Natural killer cell (primary cell): ENCODE measurements at places on chromosomes 2 and 18.

DNA sequence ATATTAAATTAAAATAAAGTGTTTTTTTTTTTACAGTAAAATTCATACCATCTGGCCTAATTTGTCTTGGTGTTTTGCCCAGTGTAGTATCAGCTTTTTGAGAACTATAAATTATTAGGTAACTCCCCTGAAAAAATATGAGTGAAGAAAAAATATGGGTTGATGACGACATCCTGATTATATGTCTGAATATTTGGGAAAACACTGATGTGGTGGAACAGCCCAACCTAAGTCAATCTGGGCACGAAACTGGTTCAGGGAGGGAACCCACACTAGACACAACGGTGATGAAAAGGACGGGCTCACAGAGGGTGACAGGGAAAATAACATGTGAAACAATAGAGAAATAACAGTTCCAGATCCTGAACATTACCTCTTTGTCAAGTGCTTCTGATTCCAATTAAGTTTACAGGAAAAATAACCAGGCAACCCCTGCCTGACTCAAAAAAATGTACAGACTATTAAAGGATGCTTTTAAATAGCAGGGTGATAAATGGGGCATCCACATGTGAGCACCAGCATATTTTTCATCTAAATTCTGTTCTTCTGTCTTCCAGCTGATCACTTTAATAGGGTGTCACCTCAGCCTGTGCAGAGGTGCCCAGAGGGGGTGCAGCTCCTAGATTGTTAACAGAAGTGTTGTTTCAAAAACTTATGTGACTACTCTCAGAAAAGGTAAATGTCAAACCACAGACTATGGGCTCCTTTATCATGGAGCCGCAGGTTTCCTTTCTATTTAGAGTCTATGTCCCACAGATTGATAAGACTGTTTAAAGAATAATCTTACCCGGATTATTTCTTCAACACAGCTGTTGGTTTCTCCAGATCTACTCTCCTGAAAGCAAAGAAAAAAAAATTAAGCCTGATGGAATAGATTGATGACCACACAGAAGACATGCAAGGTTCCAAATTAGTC is 305.4 kb downstream of the AFF3 start:
- H3K36me3 ChIP-seq: no peaks in the 10 kb centered on the region
- no peaks in the 10 kb centered on the region for H3K27me3 ChIP-seq
- DNase-seq: no peak

- no peaks in the 10 kb centered on the region for H3K4me1 ChIP-seq
- peaks cover 2% of the 10 kb centered on the region for H3K36me3 ChIP-seq
- H3K27me3 ChIP-seq: no peaks in the 10 kb centered on the region
- DNase-seq: no peak
- no peak overlapping the region for H3K27ac ChIP-seq
These were observed 37.9 kb downstream of the GDF7 start for GRCh38 chr2:20704886-20705285.

GRCh38 chr2:52414561-52415295 is 1352.9 kb upstream of the CHAC2 start:
- no peak overlapping the region for H3K4me3 ChIP-seq
- DNase-seq: no peak
- H3K27me3 ChIP-seq: no peaks in the 10 kb centered on the region
- H3K27ac ChIP-seq: no peak overlapping the region
- H3K36me3 ChIP-seq: no peaks in the 10 kb centered on the region

DNA sequence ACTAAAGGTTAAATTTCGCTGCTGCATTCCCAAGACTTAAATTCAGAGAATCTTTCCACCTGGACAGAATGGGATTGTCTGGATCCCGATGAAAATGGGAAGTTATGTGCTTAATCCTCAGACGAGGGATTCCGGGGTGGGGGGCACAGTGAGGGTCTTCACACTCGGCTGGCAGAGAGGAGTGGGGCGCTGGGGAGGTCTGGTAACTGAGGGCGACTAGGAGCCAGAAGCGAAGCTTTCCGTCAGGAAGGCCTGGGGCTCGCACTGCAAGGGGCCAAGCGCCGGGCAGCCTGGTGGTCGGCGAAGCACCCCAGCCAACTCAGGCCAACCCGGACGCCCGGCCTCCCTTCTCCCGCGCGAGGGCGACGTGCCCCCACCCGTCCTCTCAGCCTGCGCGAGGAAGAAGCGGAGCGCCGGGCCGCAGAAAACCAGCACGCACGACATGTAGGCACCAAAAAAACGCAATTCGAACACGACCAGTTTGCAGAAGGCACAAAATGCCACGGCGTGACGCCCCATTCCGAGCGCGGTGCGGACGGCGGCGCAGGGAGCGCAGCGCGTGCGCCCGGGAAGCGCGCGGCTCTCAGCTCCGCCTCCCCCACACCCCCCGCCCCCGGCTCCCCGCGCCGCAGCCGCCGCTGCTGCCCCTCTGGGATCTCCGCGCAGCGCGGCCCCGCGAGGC is 188.1 kb downstream of the ZEB2 start:
- peak overlapping the region; percentile 57 for H3K4me3 ChIP-seq
- H3K4me1 ChIP-seq: peaks cover 15% of the 10 kb centered on the region
- H3K36me3 ChIP-seq: no peaks in the 10 kb centered on the region
- DNase-seq: peak; percentile 90
- peak overlapping the region; percentile 53 for H3K27ac ChIP-seq

DNA sequence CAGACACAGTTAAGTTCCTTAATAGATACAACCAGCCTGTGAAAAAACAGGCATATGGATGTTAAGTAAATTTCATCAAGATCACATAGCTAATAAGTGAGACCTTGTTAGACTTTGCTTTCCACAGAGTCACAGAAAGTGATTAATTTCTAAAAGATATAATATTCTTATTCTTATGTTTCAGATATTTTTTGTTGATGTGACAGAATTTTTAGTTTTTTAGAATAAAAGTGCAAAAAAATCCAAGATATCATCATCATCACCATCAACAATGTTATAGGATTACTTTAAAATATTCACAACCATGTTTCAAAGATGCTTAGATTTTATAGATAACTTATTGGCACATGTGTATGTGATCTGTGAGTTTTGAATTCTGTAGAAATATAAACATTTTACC is 132.3 kb upstream of the ITGA4 start:
- H3K36me3 ChIP-seq: no peaks in the 10 kb centered on the region
- no peak overlapping the region for H3K27ac ChIP-seq
- no peak overlapping the region for H3K4me3 ChIP-seq
- no peak for DNase-seq
- no peaks in the 10 kb centered on the region for H3K4me1 ChIP-seq

GRCh38 chr2:17416884-17417391 is 101.3 kb downstream of the RAD51AP2 start:
- H3K27ac ChIP-seq: no peak overlapping the region
- no peak overlapping the region for H3K4me3 ChIP-seq
- no peaks in the 10 kb centered on the region for H3K36me3 ChIP-seq
- H3K27me3 ChIP-seq: no peaks in the 10 kb centered on the region
- DNase-seq: no peak
- no peaks in the 10 kb centered on the region for H3K4me1 ChIP-seq

- H3K36me3 ChIP-seq: no peaks in the 10 kb centered on the region
- no peak for DNase-seq
- H3K4me1 ChIP-seq: no peaks in the 10 kb centered on the region
- no peaks in the 10 kb centered on the region for H3K27me3 ChIP-seq
These were observed 48.4 kb downstream of the LRRTM1 start for GRCh38 chr2:80255918-80256781.

DNA sequence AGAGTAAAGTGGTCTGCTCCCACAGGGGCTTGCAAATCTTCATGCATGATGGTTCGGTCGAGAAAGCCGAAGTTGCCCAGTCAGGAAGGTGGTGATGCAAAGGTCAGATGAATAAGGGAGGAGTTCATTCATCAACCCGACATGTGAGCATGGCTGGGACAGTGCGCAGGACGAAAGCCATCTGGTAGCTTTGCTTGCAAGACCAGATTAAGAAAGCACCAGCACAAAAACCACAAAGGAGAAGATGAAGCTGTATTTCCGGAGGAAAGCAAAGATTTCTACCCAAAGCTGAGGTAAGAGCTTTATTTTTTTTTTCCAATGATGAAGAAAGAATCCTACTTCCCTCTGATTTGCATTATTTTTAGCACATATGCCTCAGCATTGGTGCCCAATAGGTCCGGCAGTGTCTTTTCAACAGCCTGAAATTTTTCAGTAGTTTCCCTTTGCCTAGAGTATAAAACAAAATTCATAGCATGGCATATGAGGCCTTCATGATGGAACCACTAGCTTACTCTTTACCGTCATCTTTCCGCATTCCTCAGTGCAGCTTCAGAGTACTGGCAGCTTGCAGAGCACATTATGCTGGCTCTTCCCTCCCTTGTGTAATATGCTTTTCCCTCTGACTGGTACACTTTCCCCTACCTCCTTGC is 112.0 kb upstream of the THOC1 start:
- no peak for DNase-seq
- H3K4me1 ChIP-seq: no peaks in the 10 kb centered on the region
- no peaks in the 10 kb centered on the region for H3K36me3 ChIP-seq
- H3K4me3 ChIP-seq: no peak overlapping the region
- H3K27me3 ChIP-seq: peaks cover 2% of the 10 kb centered on the region

- no peaks in the 10 kb centered on the region for H3K36me3 ChIP-seq
- DNase-seq: no peak
These were observed 518.2 kb upstream of the ZEB2 start for GRCh38 chr2:145038041-145038525.

- no peak for DNase-seq
- H3K4me1 ChIP-seq: no peaks in the 10 kb centered on the region
- no peaks in the 10 kb centered on the region for H3K27me3 ChIP-seq
- H3K27ac ChIP-seq: no peak overlapping the region
These were observed 32.1 kb upstream of the EVA1A start for GRCh38 chr2:75592888-75593287.

- H3K4me3 ChIP-seq: no peak overlapping the region
- DNase-seq: no peak
- no peaks in the 10 kb centered on the region for H3K27me3 ChIP-seq
These were observed 224.8 kb downstream of the NEDD4L start for GRCh38 chr18:58268849-58269248.

- H3K27ac ChIP-seq: no peak overlapping the region
- DNase-seq: no peak
- no peaks in the 10 kb centered on the region for H3K4me1 ChIP-seq
- no peak overlapping the region for H3K4me3 ChIP-seq
These were observed 99.9 kb upstream of the FN1 start for GRCh38 chr2:215535741-215536140.

DNA sequence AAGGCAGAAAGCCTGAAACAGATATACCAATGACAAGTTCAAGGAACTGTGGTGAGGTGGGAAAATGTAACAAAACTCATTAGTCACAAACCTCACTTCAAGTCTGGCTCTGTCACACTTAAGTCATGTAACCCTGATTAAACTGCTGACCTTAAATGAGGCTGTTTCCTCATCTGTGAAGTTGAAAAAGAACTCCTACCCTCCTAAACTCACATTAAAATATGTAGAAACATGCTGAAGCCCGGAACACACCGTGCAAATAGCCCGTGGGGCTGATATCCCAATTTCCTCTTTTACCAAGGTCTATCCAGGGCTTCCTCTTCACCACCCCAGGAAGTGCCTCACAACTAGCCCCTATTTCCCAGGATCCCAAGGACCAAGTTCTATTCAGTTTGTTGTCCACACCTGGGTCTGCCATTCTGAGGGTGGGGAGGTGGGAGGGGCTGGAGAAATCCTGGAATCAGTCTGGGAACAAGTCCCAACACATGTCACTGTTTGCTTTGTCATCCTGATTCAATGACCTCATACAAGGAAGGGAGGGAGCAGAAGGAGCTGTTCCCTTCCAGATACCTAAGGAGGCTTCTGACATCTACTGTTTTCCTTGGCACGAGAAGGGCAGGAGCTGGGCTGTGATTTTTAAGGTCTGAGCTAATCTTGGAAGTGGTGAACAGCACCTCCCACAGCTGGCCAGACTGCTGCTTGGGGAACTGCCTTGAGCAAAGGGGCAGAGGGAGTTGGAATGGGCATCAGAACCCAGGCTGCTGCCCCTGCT is 42.3 kb downstream of the SLC4A1AP start:
- no peak overlapping the region for H3K27ac ChIP-seq
- H3K4me3 ChIP-seq: no peak overlapping the region
- no peaks in the 10 kb centered on the region for H3K27me3 ChIP-seq
- H3K4me1 ChIP-seq: peaks cover 6% of the 10 kb centered on the region
- H3K36me3 ChIP-seq: no peaks in the 10 kb centered on the region

- DNase-seq: no peak
- H3K4me1 ChIP-seq: no peaks in the 10 kb centered on the region
- no peaks in the 10 kb centered on the region for H3K27me3 ChIP-seq
- no peaks in the 10 kb centered on the region for H3K36me3 ChIP-seq
These were observed 259.1 kb upstream of the RAB6C start for GRCh38 chr2:129720360-129720759.

DNA sequence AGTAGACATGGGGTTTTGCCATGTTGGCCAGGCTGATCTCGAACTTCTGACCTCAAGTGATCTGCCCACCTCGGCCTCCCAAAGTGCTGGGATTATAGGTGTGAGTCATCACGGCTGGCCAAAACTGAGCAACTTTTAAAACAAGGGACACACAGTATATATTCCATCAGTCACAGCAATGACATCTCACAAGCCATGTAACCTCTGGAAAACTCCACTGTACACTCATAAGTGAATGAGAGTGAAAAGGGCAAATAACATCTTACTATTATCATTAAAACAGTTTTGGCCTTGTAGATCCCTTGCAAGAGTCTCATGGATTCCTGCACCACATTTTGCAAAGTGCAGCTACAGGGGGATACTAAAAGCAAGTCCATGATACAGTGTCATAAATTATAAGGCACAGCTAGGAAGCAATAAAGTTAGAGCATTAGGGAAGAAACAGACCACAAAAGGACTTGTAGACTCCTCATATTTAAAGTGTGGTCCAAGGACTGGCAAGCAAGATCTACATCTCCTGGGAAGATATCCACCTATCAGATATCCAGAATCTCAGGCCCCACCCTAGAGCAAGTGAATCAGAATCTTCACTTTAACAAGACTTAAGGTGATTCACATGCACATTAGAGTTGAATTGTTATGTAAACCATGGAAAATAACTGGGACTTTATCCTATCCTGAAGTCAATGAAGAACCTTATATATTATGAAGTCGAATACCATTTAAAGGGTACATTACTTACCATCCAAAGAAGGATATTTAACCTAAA is 5.7 kb downstream of the SMC6 start:
- no peak overlapping the region for H3K4me3 ChIP-seq
- DNase-seq: no peak
- H3K27me3 ChIP-seq: no peaks in the 10 kb centered on the region
- H3K27ac ChIP-seq: no peak overlapping the region

DNA sequence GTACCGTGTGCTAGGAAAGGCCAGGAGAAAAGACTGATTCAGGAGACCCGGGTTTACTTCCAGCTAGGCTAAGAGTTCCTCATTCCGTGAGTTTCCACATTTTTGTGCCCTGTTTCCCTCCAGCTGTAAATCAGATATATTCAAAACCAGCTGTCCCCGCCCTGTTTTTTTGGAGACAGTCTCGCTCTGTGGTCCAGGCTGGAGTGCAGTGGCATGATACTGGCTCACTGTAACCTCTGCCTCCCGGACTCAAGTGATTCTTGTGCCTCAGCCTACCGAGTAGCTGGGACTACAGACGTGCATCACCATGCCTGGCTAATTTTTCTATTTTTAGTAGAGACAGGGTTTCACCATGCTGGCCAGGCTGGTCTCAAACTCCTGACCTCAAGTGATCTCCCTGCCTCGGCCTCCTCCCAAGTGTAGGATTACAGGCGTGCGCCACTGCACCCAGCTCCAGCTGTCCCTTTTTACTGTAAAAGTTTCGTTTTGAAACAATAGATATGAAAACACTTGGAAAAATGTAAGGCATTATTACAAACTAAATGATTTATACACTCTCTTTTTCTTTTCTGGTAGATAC is 112.8 kb upstream of the SEC11C start:
- H3K4me3 ChIP-seq: no peak overlapping the region
- H3K36me3 ChIP-seq: no peaks in the 10 kb centered on the region
- no peaks in the 10 kb centered on the region for H3K4me1 ChIP-seq
- no peak overlapping the region for H3K27ac ChIP-seq
- DNase-seq: no peak
- H3K27me3 ChIP-seq: no peaks in the 10 kb centered on the region
